Putamen (tissue), 1 donor: ENCODE measurements at places on chromosomes 11 and 22.

DNA sequence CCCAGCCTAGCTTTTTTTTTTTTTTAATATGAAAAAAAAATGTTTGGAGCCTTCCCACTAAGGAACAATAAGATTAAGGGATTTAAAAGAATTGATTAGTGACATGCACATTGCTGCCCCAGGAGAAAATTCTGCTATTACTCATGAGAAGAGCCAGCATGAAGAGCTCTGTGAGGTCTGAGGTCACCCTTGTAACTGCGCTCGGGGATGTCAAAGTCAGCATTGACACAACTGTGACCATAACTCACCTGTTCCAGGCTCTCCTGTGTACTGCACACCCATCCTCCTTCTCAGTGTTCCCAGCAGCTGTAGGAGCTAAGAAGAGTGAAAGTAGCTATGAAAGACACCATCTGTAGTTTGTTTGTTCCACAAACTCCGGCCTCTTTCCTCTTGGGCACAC, 109.8 kb upstream of the FGF3 start:
- DNase-seq, result no peak

GRCh38 chr22:47588578-47588960, 826.1 kb downstream of the TBC1D22A start:
- DNase-seq, result no peak

- DNase-seq, result no peak
These were observed 17.2 kb upstream of the C1QTNF4 start for GRCh38 chr11:47611348-47611794.

DNA sequence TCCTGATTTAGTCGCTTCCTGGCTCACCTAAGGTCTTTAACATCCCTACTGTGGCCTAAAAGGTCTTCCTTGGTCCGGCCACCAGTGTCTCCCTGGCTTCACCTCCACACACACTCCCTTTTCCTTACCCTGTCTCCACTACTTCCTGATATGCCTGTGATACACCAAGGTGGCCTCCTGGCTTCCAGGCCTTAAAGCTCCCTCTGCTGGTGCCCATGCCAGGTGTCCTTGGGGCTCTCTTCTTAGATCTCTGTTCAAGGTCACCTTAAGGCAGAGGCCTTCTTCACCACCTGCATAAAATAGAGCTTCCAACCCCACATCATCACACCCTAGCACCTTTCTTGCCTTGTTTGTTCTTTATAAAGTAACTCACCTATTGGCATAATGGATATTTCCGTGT, 787.7 kb downstream of the NTM start:
- DNase-seq, result no peak

DNA sequence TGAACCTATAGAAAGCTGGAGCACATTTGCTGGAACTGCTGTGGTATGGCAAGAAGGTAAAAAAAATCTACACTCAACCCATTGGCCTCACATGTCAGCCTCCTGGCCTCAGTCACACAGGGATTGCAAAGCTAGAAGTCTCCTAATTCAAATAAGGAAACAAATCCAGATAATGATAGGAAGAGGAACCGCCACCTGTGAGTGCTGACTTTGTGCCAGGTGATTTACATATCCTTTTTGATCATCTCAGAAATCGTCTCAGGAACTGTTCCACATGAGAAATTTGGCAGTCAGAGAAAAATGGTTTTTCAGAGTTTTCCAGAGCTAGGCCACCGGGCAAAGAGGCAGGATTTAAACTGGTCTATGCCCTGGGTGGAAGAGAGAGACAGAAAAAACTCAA, 986 bp downstream of the NLRP10 start:
- no peak for DNase-seq
